Umbilical cord (tissue), 2 donors: ENCODE measurements at places on chromosomes 2 and 18. TPM values are rescaled to one million over a fixed set of nuclear protein-coding genes. Genes with fewer than 3 reads are reported as not detected.

Gene ZNF385B
- total RNA-seq, result 0.72 TPM

Gene C2orf66
- 0.48 TPM for total RNA-seq

Gene SP140
- total RNA-seq, result 8.2 TPM

Gene COPS7B
- 18.3 TPM for total RNA-seq

Gene ZEB2
- 136 TPM for total RNA-seq
